ENCODE measurements at places on chromosomes 1 and 21. TPM values are rescaled to one million over a fixed set of nuclear protein-coding genes. Genes with fewer than 3 reads are reported as not detected.

Gene MPL
- not detected for total RNA-seq

- DNase-seq = no peak
Measured at GRCh38 chr1:26067432-26067911, at the start of gene TRIM63. Gene TRIM63, minus strand, starts transcription at chr1:26067630. Its CDS starts 136 bp downstream, at chr1:26067494.

Gene OR6N1
- not detected for total RNA-seq

GRCh38 chr1:204928671-204929486, 58.2 kb downstream of the NFASC start:
- no peak for DNase-seq

GRCh38 chr1:198656500-198656932, 17.7 kb downstream of the PTPRC start:
- DNase-seq = peak; percentile 37
